Colonic mucosa (tissue), 4 donors: ENCODE measurements at places on chromosomes 6 and 20.

DNA sequence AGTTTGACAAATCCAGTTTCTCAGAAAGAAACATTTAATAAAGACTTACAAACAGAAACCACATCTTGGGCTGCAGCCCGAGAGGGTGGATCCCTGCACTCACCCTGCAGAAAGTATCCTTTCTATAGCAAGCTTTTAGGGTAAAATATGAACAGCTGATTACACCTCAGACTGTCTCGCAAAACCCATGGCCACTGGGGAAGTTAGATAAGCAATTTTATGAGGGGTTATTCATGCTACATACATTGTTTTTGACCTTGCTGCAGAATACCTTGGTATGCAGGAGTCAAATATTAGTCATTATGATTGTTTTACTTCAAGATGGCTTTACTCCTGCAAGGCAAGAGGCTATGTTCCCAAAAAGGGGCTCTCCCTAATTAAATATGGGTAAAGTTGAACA lies 126.9 kb downstream of the OR2B2 start:
- no peak for DNase-seq

DNA sequence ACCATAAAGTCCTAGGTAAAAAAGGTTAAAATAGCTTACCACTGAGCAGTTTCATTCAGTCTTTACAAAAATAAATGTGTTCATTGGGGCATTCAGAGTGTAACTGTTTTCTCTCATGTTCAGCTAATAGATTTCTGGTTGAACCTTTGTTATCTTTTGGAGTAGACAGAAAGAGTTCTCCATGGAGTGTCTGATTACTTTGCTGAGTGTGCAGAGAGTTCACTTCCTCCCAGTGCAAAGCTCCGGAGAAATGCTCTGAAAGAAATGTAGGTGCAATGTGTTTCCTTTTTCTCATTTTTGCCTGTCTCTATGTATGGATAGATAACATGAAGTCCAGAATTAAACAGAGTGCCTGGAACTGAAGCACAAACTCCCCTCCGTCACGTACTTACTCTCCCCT lies 52.6 kb downstream of the JAG1 start:
- no peak for DNase-seq

- no peak for DNase-seq
These were observed 171.9 kb upstream of the MAP3K7 start for GRCh38 chr6:90758741-90759140.

- no peak for DNase-seq
These were observed 498.6 kb downstream of the BTBD3 start for GRCh38 chr20:12416281-12416680.

DNA sequence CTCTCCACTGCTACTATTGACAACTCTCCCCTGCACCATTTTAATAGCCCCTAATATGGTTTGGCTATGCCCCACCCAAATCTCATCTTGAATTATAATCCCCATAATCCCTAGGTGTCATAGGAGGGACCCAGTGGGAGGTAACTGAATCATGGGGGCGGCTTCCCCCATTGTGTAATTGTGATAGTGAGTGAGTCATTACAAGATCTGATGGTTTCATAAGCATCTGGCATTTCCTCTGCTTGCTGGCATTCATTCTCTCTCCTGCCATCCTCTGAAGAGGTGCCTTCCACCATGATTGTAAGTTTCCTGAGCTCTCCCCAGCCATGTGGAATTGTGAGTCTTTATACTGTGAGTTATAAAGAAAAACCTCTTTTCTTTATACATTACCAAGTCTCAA lies 74.1 kb upstream of the TCF21 start:
- DNase-seq, result no peak

DNA sequence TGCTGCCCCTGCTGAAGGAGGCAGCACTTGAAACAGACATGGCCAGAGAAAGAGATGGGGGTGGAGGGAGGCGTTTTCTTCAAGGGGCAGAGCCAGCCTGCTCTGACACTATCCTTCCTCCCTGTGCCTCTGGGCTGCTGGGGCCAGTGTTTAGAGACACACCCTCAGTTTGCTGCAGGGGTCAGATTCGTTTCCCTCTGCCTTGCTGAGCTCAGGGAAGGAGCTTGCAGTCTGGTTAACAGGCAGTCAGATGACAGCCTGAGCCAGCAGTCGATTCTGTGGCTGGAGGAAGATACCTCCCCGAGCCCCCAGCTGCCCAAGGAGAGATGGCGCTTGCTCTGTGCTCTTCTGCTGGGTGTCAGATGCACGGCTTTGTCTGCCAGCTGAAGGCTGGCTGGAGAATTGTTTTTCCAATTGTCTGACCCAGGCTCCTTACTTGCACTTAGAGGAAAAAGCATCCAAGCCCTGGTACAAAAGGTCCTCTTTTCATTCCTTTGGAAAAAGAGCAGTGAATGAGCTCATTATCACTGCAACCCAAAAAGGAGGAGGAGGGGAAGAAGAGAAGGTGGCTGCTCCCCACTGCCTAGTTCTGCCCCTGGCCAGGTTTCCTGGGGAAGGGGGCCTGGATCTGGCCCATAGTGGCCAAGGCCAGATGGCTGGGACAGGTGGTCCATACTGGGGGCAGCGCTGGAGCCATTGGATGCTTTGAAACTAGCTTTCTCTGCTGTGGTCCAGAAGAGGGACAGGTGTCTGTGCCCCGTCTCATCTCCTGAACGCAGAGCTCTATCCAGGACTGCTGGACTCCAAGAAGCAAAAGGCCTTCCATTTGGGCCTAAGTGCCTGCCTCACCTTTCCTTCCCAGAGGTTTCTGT lies 88.2 kb downstream of the TCP11 start:
- DNase-seq, result peak; percentile 35

DNA sequence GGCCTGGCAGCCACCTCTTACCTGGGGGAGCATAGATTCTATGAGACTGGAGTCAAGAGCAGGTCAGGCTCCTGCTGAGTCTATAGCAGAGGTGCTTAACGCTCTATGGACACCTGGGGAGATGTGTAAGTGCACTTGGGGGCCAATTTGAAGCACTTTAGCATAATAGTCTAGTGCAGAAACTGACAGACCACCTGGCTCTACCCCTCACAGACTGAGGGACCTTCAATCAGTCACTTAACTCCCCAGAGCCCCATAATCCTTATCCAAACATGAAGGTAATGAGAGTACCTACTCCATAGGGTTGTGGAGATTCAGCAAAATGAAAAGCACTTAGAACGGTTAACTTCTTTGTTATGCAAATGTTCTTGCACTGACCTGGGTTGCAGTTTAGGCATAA lies 87.3 kb upstream of the SLC22A16 start:
- no peak for DNase-seq

DNA sequence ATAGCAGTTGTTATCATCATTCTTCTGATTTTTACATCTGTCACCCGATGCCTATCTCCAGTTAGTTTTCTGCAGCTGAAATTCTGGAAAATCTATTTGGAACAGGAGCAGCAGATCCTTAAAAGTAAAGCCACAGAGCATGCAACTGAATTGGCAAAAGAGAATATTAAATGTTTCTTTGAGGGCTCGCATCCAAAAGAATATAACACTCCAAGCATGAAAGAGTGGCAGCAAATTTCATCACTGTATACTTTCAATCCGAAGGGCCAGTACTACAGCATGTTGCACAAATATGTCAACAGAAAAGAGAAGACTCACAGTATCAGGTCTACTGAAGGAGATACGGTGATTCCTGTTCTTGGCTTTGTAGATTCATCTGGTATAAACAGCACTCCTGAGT lies 2.1 kb downstream of the CALHM6 start:
- DNase-seq, result no peak

- peak; percentile 55 for DNase-seq
These were observed 148.3 kb downstream of the GPX5 start for GRCh38 chr6:28673787-28674671.

- DNase-seq, result no peak
These were observed 46.3 kb downstream of the MDFI start for GRCh38 chr6:41684311-41685180.

- no peak for DNase-seq
These were observed 97.2 kb downstream of the MAP3K4 start for GRCh38 chr6:161088676-161089328.

- DNase-seq, result no peak
These were observed 1094.4 kb upstream of the MAP3K7 start for GRCh38 chr6:91681296-91681695.

GRCh38 chr6:108492131-108492766 lies 68.5 kb upstream of the FOXO3 start:
- DNase-seq, result no peak

DNA sequence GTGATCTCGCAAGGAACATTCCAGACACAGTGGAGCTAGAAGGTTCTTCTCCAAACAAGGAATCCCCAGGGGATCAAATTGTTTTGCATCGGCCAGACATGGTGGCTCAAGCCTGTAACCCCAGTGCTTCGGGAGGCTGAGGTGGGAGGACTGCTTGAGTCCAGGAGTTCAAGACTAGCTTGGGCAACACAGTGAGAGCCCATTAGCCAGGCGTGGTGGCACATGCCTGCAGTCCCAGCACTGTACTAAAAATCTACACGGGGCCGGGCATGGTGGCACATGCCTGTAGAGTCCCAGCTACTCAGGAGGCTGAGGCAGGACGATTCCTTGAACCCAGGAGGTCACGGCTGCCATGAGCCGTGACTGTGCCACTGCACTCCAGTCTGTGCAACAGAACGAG lies 15.3 kb downstream of the GMEB2 start:
- DNase-seq, result no peak

GRCh38 chr6:29995340-29995777 lies 53.0 kb downstream of the HLA-A start:
- no peak for DNase-seq

DNA sequence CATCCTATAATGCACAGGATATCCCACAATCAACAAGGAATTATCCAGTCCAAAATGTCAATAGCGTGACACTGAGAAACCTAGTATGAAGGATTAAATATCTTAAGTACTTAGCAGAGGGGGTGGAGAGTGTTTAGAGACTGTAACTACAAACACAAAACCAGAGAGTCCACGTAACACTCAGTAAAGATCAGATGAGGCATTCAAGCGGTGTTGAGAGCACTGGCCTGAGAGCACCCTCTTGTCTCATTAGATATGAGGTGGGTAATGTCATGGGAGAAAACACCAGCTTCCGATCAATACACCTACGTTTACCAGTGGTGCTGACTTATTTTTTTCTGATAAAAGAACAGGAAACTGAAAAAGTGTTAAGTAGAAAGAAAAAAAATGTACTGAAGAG lies 2.3 kb downstream of the FAM184A start:
- DNase-seq, result no peak

GRCh38 chr20:2694008-2694471 lies 1.5 kb downstream of the EBF4 start:
- no peak for DNase-seq

GRCh38 chr6:42383421-42384205 lies 68.1 kb downstream of the TRERF1 start:
- DNase-seq, result no peak

DNA sequence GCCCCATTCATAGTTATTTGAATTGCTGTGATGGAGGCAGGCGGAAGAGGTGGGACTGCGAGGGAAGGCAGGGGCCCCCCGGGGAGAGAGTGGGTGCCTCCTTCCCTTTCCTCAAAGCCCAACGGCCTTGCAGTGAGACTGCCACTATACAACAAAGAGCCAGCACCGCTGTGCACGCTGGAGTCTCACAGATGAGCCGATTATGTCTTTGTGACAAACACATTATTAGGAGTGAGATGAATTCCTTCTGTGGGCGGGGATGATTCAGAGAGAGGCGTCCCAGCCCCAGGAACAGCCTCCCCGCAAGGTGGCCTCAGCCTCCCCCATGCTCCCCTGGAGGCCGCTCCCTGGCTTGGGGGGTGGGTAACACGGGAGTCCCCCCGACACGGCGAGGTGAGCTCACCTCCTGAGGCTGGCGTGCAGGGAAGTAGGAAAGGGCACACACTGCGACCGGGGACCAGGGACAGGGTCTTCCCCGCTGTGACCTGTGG lies 26.7 kb downstream of the NTSR1 start:
- no peak for DNase-seq

DNA sequence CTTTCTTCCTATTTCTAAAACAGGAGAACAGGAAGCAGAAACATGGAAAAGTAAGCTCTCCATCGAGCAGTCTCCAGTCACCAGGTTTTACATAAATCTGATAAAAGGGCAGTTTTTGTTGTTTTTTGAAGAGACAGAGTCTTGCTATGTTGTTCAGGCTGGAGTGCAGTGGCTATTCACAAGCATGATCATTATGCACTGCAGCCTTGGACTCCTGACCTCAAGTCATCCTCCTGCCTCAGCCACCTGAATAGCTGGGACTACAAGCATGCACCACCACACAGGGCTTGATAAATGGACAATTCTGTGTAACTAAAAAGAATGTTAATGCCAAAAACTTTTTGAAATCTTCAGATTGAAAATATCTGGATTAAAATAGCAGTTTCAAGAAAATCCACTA lies 23.8 kb downstream of the SAMHD1 start:
- DNase-seq, result no peak

DNA sequence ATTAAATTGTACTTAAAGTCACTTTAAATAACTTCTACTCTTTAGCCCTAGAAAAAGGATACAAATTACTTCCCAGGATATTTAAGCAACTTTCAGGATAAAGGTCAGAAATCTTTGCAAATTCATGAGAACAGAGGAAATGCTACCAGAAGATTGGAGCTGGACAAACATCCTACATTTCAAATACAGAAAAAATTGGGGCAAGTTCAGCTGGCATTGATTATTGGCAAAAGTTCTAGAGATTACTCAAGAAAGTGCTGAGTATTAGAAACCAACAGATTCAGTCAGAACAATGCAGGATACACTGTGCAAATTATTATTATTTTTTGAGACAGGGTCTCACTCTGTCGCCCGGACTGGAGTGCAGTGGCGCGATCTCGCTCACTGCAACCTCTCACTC lies 6.0 kb downstream of the SLC22A23 start:
- DNase-seq, result no peak

DNA sequence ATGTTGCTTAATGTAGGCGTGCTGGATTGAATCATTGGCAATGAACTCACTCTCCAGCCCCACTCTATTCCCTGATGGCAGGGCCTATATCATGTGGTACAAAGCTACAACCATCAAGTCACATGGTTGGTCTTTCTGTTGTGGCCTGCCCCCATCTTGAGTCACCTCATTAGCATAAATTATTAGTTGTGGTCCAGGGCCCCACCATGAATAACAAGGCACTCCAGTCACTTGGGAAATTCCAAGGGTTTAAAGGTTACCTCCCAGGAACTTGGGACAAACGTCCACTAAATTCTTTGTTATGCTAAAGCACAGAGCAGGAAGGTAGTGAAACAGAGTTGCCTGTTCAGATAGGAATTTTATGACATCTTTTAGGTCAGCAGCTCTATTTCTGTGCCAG lies 193.7 kb downstream of the SLC35F1 start:
- DNase-seq, result no peak
